Peyer's patch (tissue), 4 donors: ENCODE measurements at places on chromosomes 12 and 14. TPM values are rescaled to one million over a fixed set of nuclear protein-coding genes. Genes with fewer than 3 reads are reported as not detected.

The IL31 gene
- total RNA-seq: not detected

The PTCSC3 gene
- total RNA-seq: not detected

GRCh38 chr12:5733136-5733755, 211.8 kb downstream of the ANO2 start:
- no peak overlapping the region for H3K4me3 ChIP-seq
- H3K27me3 ChIP-seq: no peaks in the 10 kb centered on the region
- DNase-seq: no peak
- no peak overlapping the region for H3K27ac ChIP-seq
- H3K4me1 ChIP-seq: no peaks in the 10 kb centered on the region

- H3K27ac ChIP-seq: no peak overlapping the region
- H3K4me3 ChIP-seq: no peak overlapping the region
- no peaks in the 10 kb centered on the region for H3K36me3 ChIP-seq
- H3K27me3 ChIP-seq: no peaks in the 10 kb centered on the region
- DNase-seq: no peak
Observed at GRCh38 chr12:27998658-27999057, 26.1 kb upstream of the PTHLH start.
